WTC11 (cell line): ENCODE measurements at places on chromosomes 13 and 19. TPM values are rescaled to one million over a fixed set of nuclear protein-coding genes. Genes with fewer than 3 reads are reported as not detected.

KLK8 gene
- 4.4 to 6.9 TPM (median 5.9 TPM) in 3 replicates for total RNA-seq

DNA sequence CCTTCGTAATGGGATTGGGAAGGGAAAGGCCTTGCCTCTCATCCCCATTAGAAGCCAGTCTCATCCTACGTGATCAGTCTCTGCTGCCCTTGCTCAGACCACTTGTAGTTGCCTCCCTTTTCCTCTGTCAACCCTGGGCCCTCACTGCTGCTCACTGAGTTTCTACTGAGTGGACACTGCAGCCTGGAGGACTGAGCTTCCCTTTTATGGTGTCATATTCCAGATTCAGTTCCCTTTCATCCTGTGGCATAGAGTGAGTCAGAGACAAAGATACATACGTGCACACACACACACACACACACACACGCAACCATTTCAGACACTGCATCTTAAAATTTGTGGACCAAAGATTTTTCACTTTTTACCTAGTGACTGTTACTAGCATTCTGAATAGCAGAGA is 56.6 kb downstream of the COG3 start:
- H3K27me3 ChIP-seq, result no peaks in the 10 kb centered on the region
- H3K27ac ChIP-seq, result no peak overlapping the region
- H3K4me3 ChIP-seq, result no peak overlapping the region
- DNase-seq, result no peak
- peaks cover 16% of the 10 kb centered on the region for H3K4me1 ChIP-seq

- no peak overlapping the region for H3K27ac ChIP-seq
- H3K4me1 ChIP-seq, result peaks cover 4% of the 10 kb centered on the region; the same call in 1 of the 2 replicates
- H3K4me3 ChIP-seq, result peak overlapping the region; percentile 95
- DNase-seq, result no peak
- H3K27me3 ChIP-seq, result peaks cover 75% of the 10 kb centered on the region
- peaks cover 10% of the 10 kb centered on the region for H3K36me3 ChIP-seq
Observed at GRCh38 chr19:11767633-11768133, 883 bp downstream of the ZNF441 start.

ZNF177 gene
- 4.0 to 5.5 TPM (median 5.5 TPM) in 3 replicates for total RNA-seq

- H3K36me3 ChIP-seq, result peaks cover 25% of the 10 kb centered on the region
- H3K27ac ChIP-seq, result peak within 1 kb of the TSS; percentile 100
Observed at GRCh38 chr13:36297366-36298338, at the start of gene CCDC169. TSS of gene CCDC169 (minus strand) at chr13:36297814. CDS start at chr13:36297719, 95 bp downstream.

DNA sequence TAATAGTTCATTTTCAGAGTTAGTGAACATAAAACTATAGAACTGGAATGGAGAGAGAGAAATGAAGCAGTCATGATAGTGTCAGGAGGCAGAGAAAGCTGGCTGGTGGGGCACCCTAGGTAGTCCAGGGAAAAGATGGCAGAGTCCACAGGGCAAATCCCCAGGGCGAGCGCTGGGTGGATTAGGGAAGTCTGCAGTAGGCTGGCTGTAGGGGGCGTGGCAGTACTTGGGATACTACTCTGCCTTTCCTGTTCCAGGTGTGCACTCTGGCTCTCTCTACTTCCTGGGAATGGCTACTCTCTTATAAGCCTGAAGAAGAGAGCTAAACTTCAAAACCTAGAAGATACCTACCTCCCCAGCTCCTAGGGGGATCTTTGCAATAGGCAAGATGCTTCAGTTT is 232.9 kb upstream of the SLC10A2 start:
- H3K27ac ChIP-seq, result no peak overlapping the region
- no peaks in the 10 kb centered on the region; the same call in 1 of the 2 replicates for H3K4me1 ChIP-seq
- peaks cover 10% of the 10 kb centered on the region for H3K36me3 ChIP-seq
- H3K4me3 ChIP-seq, result no peak overlapping the region
- peak; percentile 78 for DNase-seq
- H3K27me3 ChIP-seq, result no peaks in the 10 kb centered on the region

DNA sequence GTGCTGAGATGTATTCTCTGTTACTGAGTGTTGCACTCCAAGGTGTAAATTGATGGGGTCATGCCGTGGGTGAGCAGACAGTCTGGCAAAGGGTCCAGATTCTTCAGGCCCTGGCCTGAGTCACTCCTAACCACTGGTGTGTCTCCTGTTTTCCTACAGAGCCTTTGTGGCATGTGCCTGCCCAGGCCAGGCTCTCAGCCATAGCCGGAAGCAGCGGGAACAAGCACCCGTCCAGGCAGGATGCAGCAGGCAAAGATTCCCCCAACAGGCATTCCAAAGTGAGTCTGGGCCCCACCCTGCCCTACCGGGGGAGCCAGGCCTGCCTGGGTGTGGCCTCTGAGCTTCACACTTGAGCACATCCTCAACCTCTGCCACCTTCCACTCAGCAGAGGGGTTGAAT is 61.9 kb downstream of the DPF1 start:
- DNase-seq, result no peak
- peaks cover 46% of the 10 kb centered on the region for H3K36me3 ChIP-seq
- no peaks in the 10 kb centered on the region for H3K4me1 ChIP-seq
- H3K27me3 ChIP-seq, result no peaks in the 10 kb centered on the region
- H3K4me3 ChIP-seq, result no peak overlapping the region
- H3K27ac ChIP-seq, result no peak overlapping the region

DNA sequence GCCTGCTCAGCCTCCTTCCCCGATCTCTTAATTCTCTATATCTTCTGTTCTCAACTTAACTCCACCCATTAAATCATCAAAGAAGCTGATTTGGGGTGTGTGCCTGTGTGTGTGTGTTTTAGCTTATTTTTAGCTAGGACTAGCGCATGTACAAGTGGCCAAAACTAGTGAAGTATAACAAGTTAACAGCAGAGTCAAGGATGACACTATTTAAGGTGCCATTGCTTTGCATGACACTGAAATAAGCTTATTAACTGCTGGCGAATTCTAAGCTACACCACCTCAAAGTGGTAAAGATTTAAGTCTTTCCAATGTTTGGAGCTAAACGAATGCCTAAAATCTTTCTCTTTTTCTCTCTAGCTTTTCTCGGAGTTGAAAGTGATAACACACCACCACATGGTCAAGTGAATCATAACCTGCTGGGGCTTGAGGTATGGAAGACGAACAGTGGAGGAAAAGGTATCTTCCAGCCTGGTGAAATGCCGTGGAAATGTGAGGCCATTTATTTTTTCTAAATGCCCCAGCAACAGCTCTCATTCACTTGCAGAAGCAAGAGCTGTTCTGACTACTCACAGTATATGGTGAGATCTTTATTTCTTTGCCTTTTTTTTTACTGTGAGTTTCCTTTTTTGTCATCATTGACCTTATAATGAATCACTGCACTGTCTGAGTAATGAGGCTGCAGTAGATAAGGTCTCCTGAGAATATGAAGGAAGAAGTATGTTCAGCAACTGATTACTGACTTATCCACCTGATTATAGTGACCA is 570.3 kb downstream of the PCDH9 start:
- peaks cover 15% of the 10 kb centered on the region for H3K4me1 ChIP-seq
- no peaks in the 10 kb centered on the region for H3K36me3 ChIP-seq

MAP4K1 gene
- 14.0 to 25.0 TPM (median 24.5 TPM) in 3 replicates for total RNA-seq

RAD23A gene
- total RNA-seq, result 84.3 to 96.6 TPM (median 96.2 TPM) in 3 replicates

DNA sequence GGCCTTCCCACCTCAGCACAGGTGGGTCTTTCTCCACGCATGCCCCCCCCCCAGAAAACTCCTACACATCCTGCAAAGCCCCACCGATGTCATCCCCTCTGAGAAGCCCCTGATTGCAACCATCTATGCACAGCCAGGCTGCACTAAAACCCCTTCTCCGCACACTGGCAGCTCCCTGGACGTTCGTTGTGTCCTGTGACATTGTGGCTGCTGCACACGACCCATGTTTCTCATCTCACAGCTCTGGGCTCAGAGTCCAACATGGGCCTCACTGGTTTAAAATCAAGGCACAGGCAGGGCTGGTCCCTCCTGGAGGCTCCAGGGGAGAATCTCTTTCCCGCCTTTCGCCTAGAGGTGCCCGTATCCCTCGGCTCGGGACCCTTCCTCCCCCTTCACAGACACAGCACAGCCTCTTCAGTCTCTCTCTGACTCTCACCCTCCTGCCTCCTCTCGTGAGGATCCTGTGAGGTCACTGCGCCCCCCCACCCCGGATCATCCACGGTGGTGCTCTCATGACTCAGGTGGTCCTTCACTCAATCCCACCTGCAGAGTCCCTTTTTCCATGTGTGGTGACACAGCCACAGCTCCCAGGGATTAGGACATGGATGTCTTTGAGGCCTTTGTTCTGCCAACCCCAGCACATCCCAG is 71.2 kb downstream of the GADD45B start:
- peaks cover 30% of the 10 kb centered on the region for H3K4me1 ChIP-seq
- DNase-seq, result no peak
- no peaks in the 10 kb centered on the region for H3K36me3 ChIP-seq
- peak overlapping the region; percentile 78 for H3K27ac ChIP-seq

DNA sequence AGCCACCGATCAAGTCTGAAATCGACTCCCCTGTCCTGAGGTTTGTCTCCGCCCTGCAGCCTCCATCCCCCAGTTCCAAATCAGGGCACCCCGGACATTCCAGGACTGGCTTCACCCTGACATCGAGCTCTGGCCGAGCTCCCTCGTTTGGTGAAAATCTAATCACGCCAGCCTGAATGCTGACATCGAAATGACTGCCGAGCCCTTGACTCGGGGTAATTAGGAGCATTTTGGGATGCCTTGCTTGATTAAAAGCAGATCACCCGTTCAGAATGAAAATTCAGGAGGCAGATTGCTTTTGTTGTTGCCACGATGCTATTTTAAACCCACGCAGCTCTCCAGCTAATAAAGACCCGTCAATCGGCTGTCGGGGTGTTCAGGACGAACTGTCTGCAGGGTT is 34.3 kb downstream of the ZNRF4 start:
- no peaks in the 10 kb centered on the region for H3K36me3 ChIP-seq
- peaks cover 86% of the 10 kb centered on the region for H3K27me3 ChIP-seq
- peaks cover 4% of the 10 kb centered on the region; the same call in 1 of the 2 replicates for H3K4me1 ChIP-seq
- no peak overlapping the region for H3K27ac ChIP-seq
- DNase-seq, result no peak
- no peak overlapping the region for H3K4me3 ChIP-seq

DNA sequence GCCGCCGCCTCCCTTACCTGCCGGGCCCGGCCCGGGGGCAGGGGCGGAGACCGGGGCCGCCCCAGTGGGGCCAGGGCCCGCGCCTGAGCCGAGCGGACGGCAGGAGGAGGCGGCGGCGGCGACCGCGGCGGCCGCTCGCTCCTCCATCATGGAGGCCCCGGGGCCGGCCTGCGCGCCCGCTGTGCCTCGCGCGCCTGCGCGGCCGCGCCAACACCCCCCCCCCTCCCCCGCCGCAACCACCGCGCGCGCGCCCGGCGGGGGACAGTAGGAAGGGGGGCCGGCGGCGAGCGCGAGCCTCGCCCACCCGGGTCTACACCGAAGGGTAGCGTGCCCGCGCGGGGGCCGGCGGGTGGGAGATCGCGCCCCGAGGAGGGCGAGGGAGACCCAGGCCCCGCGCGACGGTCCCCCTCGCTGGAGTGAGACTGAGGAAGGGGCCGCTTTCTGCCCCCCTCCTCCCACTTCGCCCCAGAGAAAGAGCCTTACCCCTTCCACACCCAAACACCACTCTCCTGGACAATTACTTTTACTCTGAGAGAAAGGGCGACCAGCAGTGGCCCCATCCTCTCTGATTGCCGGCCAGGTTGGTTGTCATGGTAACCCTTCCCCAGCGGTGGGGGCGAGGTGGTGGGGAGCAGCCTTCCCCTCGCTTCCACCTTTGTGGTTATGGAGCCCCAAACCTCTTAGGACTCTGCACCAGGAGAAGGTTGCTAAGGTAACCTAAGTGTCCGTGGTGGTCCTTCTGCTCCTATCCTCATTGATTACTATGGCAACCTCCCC is at the start of gene STRN4:
Gene STRN4, minus strand, starts transcription at position 170 of the 777 bp plus-strand sequence. Its CDS starts 20 bp downstream, at position 150.
- DNase-seq, result peak; percentile 54
- H3K4me1 ChIP-seq, result peaks cover 41% of the 10 kb centered on the region
- H3K36me3 ChIP-seq, result peaks cover 6% of the 10 kb centered on the region
- peak within 1 kb of the TSS; percentile 84 for H3K27ac ChIP-seq
- peak within 1 kb of the TSS; percentile 96 for H3K4me3 ChIP-seq
- H3K27me3 ChIP-seq, result no peaks in the 10 kb centered on the region

ZNF541 gene
- 0.07 to 0.09 TPM (median 0.09 TPM) in 3 replicates for total RNA-seq

GIPR gene
- total RNA-seq, result 1.6 to 1.8 TPM (median 1.7 TPM) in 3 replicates

DNA sequence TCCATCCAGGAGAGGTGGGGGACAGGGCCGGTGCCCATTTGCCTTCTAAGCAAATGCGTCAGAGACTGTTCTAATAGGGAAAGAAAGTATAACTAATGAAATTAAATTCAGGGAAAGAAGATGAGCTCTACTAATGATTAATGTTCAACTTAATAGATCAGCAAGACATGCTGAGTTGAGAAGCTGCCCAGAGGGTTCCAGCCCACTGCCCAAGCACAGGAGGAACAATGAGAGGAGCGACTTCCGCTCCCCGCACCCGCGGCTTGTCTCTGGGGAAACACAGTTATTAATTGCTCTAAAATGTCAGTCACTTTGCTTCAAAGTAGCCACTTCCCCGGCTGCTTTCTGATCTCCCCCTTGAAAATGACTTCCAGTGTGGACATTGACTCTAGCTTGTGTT is 331.3 kb downstream of the UQCRFS1 start:
- H3K4me3 ChIP-seq, result 0 out of 2 replicates have a peak overlapping the region, but pooled peaks have one; percentile 40
- DNase-seq, result no peak
- H3K27me3 ChIP-seq, result peaks cover 25% of the 10 kb centered on the region
- H3K36me3 ChIP-seq, result 0 out of 2 replicates have a peak, but pooled peaks cover 4% of the 10 kb centered on the region

TJP3 gene
- total RNA-seq, result 36.2 to 44.0 TPM (median 39.7 TPM) in 3 replicates

DNA sequence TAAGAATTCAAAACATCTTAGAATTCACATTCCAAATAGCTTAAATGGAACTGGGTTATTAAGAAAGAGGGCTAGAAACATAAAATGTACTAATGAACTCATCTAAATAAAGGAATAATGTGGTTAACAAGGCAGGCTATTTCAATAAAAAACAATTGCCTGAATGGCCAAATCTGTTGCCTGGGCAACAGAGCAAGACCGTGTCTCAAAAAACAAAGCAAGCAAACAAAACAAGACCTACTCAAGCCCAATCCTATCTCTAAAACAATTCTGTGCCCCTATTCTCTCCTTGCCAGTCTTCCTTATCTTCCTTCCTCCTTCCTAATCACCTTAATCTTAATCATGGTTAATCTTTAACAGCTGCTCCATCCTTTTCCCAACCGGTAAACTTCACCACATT is 12.1 kb downstream of the IGFL1 start:
- no peak overlapping the region for H3K27ac ChIP-seq
- H3K27me3 ChIP-seq, result no peaks in the 10 kb centered on the region; the same call in none of the 2 replicates
- H3K4me3 ChIP-seq, result no peak overlapping the region
- H3K36me3 ChIP-seq, result no peaks in the 10 kb centered on the region

- H3K27me3 ChIP-seq, result peaks cover 3% of the 10 kb centered on the region
- H3K27ac ChIP-seq, result no peak overlapping the region
- peaks cover 46% of the 10 kb centered on the region for H3K4me1 ChIP-seq
Observed at GRCh38 chr19:35114353-35115176, 1.1 kb upstream of the FXYD3 start.

ATP4B gene
- total RNA-seq, result not detected in 3 replicates

TEKTIP1 gene
- 3.3 to 6.3 TPM (median 4.7 TPM) in 3 replicates for total RNA-seq

ZNF729 gene
- total RNA-seq, result not detected in 3 replicates

DNA sequence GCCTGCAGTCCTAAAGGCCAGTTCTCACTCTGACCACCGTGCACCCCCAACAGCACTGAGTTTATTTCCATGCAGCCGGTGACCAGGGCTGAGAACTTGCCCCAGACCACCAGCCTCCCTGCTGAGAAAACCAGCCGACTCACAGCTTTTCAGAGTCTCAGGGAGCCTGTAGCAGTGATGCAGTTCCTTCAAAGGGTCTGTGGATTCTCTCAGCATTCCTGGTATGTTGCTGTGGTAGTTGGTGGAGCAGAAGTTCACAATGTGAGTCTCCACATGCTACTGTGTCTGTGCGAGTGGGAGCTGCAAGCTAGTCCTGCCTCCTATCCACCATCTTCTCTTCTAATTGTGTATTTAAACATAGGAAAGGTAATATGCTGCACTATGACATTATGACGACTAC is 254.9 kb upstream of the KLF12 start:
- H3K4me3 ChIP-seq, result no peak overlapping the region
- H3K36me3 ChIP-seq, result peaks cover 20% of the 10 kb centered on the region
- DNase-seq, result no peak
- H3K27ac ChIP-seq, result no peak overlapping the region
- peaks cover 9% of the 10 kb centered on the region for H3K4me1 ChIP-seq
